Epithelial cell of esophagus (primary cell): ENCODE measurements at places on chromosomes 7 and 10.

DNA sequence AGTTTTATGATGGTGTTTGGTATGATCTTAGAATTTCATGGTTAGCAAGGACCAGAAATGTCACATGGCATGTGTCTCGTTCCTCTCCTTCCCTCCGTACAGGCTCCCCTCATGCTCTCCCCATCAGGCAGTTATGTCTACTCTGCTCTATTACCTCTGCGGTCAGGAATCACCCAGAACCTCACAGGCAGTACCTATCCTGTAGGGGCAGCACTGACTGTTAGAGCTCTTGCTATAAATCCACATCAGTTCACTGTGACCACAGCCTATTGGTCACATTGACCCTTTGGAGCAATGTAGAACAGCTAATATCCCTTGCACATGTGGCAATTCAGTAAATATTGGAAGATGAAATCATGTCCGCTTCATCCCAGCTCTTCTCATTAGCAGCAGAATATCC lies 151.8 kb downstream of the WNT2 start:
- DNase-seq, result no peak

- no peak for DNase-seq
Measured at GRCh38 chr7:17548014-17548653, 249.7 kb downstream of the AHR start.

DNA sequence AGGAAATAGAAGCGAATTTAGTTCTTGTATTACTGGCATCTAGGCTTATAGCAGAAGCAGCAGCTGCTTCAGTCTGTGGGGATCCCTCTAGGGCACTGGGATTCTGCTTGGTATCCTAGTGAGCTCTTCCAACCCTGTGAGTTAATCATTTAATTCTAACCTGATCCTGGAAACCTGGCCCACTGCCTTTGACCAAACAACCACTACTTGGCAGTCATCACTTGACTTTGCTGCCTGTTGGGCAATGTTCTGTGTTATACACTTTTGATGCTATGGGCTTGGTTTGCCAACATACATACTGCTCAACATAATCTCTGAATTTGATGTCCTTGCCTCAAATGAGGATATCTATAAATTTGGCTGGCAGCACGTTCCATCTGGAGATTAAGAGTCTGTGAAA lies 813.4 kb downstream of the ANKRD7 start:
- DNase-seq, result no peak

- no peak for DNase-seq
Measured at GRCh38 chr10:128537834-128538330, 411.7 kb upstream of the MKI67 start.

DNA sequence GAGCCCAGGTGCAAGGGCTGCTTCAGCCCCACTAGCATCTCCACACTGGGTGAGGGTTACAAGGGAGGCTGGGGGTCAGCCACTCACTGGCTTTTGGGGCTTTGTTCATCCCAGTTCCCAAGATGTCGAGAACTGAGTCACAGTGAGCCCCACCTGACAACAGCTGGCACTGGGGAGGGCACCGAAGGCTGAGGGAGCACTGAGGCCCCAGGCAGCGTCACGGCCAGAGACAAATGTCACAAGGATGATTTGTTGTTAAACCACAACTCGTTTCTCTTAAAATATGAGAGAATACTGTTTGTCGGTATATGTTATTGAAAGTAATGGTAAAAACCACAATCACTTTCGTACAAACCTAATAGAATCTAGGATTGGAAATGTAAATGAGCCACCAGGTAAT lies 219.9 kb downstream of the CELF2 start:
- no peak for DNase-seq

DNA sequence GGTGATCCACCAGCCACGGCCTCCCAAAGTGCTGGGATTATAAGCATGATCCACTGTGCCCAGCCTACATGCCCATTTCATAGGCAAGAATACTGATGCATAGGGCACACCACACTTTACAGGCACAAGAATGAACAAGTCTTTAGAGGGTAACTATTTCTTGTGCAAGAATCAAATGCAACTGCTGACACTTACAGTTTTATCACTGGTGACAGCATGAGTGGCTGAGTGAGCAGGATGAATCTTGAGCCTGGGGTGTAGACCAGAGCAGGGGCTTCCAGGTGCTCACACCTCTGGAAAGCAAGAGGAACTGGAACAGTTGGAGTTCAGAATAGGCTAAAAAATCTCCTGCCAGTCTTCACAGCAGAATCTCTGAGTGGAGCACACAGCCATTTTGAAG lies 287.5 kb downstream of the KCNMA1 start:
- DNase-seq, result peak; percentile 50

- no peak for DNase-seq
Measured at GRCh38 chr10:43482319-43483078, 45.6 kb downstream of the ZNF487 start.

DNA sequence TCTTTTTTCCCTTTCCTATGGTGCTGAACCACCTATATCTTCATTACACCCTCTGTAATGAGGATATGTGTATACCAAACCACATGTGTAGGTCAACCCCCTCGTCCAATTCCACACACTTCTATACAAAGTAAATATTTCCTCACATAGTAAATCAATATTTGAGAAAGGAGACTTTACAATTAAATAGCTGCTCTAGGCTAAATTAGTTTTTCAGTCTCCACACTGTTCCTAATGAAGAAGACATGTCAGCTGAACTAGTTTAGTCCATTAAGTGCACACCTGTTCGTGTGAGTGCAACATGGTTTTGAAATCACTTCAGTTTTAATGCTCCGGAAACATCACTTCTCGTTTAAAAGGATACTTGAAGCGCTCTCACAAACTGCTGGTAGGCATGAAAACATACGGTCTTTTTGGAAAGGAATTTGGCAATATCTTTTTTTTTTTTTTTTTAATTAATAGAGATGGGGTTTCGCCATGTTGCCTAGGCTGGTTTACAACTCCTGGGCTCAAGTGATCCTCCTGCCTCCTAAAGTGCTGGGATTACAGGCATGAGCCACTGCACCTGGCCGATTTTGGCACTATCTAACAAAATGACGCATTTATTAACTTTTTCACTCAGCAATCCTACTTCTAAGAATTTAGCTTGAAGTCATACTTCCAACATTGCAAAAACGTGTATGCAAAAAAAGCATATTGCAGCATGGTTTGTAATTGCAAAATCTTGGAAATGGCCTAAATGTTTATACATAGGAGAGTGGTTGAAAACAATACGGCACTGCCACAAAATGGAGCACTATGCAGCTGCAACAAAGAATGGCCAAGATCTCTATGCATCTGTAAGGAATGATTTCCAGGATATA lies 2.1 kb upstream of the XRCC2 start:
- no peak for DNase-seq

GRCh38 chr10:112954974-112955581 lies 5.0 kb downstream of the TCF7L2 start:
- DNase-seq, result no peak

DNA sequence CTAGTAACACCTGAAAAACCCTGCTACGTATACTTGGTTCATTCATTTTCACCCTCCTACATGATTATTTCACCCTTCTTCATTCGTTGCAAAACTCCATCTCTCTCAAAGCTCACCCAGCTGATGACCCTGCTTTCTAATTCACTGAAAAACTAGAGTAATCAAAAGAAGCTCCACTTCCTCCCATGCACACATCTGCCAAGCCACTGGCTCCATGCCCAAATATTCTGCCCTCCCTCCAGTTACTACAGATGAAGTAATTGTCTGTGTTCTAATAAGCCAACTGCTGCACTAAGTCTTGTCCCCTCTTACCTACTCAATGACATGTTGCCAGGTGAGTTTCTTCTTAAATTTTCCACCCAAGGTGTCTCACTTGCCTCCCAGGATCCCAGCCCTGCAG lies 96.9 kb upstream of the CCDC71L start:
- peak; percentile 38 for DNase-seq

DNA sequence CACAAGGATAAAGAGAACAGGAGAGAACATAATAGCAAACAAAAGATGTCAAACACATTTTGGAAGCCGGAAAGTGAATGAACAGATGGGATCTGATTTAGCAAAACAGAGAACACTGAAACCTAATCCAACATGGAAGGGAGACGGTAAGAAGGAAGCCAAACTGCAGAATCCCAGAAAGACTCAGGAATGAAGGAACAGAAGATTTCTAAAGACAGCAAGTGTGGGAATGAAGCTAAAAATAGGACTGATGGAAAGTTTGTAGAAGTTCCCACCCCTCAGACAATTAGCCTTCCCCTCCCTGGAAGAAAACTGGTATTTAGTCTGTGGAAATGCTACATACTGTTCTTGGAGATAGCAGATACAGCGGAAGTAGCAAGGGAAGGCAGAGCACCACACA lies 40.8 kb downstream of the SLC16A12 start:
- DNase-seq, result no peak

DNA sequence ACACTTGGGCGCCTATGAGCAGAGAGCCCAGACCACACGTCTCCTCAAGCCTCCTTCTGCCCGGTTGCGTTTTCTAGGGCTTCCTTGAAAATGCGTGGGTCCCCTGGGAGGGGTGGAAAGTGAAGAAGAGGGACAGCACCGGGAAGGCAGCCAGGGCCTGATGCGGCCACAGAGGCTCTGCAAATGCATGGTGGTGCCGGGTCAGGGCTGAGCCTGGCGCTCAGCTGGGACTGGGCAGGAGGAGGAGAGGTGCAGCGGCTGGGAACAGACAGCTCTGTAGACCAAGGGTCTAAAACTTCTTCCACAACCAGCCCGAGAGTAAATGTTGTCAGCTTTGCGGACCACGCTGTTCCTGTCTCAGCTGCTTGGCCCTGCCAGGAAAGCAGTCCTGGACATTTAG lies 1.6 kb downstream of the DPYSL4 start:
- DNase-seq, result no peak

DNA sequence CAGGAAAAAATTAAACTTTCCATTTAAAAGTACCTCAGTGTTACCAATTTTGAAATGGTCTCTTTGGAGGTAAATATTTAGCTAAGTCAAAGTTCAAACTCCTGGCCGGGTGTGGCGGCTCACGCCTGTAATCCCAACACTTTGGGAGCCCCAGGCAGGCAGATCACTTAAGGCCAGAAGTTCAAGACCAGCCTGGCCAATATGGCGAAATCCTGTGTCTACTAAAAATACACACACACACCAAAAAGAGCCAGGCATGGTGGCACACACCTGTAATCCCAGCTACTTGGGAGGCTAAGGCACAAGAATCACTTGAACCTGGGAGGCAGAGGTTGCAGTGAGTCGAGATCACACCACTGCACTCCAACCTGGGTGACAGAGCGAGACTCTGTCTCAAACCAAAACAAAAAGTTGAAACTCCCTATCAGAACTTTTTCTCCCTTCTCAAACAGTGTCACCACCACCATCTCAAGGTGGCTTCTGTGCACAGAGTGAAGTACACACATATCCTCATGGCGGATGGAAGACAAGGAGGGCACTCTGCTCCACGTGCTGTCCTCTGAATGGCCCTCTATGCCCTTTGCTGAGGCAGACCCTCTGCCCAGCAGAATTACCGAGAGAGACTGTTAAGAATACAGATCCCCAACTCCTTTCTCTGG lies 11.7 kb upstream of the PIK3CG start:
- DNase-seq, result no peak

DNA sequence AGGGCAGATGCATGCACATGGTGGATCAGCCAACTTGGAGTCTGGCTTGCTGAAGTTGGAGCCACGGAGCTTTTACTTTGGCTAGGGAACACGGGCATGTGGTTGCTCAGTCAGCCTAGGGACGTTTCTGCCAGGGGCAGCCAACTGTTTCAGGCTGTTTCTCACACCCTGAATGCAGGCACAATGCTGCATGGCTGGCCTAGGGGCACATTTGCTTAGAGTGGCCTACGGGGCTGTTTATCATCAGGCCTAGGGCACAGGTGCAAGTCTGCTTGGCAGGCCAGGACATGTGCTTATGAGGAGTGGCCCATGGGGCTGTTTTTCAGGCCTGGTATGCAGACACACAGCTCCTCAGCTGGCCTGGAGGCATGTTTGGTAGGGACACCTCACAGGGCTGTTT lies 107.4 kb downstream of the GSAP start:
- peak; percentile 85 for DNase-seq

GRCh38 chr7:138982204-138982623 lies 1.0 kb upstream of the KIAA1549 start:
- peak; percentile 12 for DNase-seq

DNA sequence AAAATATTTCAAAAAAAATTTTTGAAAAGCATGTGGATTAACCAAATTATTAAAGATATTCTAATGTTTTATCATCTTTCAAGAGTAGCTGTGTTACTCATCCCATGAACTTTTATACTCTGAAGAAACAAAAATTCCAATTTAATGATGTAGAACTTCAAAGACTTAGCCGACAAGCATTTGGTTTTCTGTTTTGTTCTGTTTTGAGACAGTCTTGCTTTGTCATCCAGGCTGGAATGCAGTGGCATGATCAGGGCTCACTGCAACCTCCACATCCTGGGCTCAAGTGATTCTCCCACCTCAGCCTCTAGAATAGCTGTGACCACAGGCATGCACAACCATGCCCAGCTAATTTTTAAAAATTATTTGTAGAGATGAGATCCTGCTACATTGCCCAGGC lies 17.8 kb upstream of the LCOR start:
- DNase-seq, result peak; percentile 73

GRCh38 chr10:121216721-121217181 lies 365.6 kb downstream of the WDR11 start:
- no peak for DNase-seq
